ENCODE measurements at places on chromosomes 1 and 21.

- no peak for DNase-seq
Measured at GRCh38 chr1:237031480-237031879, 10.5 kb upstream of the RYR2 start.

- no peak for DNase-seq
Measured at GRCh38 chr1:202186327-202186726, 7.3 kb upstream of the LGR6 start.

- no peak for DNase-seq
Measured at GRCh38 chr1:67088440-67088839, 34.5 kb upstream of the SLC35D1 start.

- no peak for DNase-seq
Measured at GRCh38 chr1:111769517-111770146, 13.9 kb downstream of the DDX20 start.

GRCh38 chr21:46117586-46118315 is 19.8 kb downstream of the COL6A2 start:
- DNase-seq = peak; percentile 36

DNA sequence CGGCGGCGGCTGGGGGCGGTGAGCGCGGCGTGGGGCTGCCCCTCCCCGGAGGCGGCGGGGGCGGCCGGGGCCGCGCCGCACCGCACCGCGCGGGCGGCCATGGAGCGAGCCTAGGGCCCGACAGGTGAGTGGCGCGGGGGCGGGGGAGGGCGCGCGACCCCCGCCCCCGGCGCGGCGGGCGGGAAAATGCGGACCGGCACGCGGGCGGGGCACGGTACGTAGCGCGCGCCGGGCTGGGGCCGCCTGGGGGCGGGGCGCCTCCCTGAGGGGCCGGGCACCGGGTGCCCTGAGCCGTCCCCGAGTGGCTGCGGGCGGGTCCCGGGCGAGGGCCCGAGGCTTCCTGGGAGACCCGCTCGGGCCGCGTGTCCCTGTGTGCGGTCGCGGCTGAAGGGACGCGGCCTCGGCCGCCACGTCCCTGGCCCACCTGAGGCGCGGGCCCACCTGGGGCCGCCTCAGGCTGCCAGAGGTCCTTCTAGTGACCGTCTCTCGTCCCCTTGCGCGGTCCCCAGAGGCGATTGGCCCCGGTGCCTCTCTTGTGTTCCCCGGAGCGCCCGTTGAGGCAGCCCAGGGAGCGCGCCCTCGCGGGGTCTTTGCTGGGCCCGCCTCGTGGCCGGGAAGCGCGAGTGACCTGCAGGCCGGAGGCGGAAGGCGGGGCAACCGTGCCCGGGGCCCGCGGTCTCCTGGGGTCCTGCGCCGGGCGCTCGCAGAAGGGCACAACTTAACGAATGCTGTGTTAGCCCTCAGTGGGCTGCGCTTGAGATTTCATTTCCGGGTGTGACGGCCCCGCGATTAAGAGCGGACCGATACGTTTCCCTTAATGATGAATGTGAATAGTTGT is 500 bp downstream of the FAM20B start:
- DNase-seq = peak; percentile 82

All from psoas muscle (tissue), 8 donors.